ENCODE measurements at places on chromosomes 7 and 10.

GRCh38 chr7:50558294-50559053 lies 6.7 kb downstream of the DDC start:
- no peak for DNase-seq

DNA sequence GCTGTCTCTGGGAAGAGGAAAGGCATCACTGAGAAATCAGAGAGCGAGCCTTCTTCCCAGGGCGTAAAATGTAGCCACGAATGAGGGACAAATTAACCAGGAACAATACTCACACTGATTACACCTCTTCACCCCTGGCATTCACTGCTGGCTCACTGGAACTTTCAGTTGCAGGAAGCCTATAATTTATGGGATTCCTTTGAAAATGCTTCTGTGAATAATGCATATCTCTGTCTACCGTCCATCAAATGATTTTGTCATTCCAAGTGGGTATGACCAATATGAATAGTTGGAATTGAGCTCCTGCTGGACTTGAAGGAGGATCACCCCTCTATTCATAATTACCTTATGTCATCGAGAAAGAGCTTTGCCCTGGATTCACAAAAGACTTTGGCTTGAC lies 360.3 kb upstream of the FZD8 start:
- no peak for DNase-seq

- no peak for DNase-seq
These were observed 8.8 kb downstream of the INPP5F start for GRCh38 chr10:119734396-119735332.

DNA sequence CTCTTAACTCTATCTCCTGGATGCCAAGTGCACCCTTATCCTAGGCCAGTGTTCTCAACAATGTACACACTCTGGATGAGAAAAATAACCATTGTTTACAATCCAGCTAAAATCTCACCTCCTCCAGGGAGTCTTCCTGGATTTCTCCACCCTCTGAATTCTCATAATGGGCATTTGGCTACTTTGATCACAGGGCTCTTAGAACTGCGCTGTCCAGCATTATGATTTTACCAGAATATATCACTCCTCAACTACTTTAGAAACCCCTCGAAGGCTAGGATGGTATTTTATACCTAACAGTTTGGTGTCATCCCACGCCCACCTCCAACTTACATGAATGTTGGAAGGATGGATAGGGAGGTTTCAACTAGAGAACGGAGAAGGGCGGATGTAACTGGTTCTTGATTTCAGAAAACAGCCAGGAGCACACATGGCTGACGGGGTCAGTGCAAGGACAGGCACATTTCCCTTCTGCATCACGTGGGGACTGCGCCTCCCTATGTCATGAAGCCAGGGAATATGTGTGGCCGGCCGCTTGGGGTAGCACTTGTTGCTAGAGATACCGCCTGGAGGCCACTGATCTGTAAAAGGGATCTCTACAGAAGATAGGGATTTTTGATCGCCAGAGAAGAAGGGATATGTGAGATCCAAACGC lies 1.2 kb upstream of the ATP6V0E2 start:
- peak; percentile 87 for DNase-seq

DNA sequence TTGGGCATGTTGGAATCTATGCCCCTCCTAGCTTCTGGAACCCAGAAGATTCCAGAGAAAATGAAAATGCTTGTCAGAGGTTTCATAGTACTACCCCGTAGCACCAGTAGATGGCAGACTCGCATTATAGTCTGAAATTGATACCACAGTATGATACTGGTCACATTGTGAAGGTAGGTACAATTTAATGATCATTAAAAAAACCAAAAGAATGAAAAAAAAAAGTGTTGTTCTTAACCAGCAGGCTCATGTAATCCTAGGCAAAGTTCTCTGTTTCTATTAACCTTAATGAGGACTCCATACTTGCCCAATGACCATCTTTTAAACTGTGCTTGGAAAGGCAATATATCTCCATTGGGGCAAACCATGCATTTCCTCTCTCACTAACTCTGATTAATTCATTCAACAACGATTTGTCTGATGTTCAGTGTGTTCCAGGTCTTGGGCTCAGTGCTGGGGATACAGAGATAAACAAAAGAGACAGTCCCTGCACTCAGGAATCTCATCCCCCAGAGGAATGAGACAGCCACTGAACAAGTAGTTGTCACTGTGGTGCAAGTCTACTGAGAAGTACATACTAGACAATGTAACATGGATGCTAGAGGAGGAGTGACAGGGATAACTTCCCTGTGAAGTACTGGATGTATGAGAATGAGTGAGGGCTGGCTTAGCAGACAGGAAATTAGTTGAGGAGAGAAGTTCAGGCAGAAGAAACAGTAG lies 223.5 kb upstream of the PHYHIPL start:
- DNase-seq, result peak; percentile 69

- no peak for DNase-seq
These were observed 101.5 kb downstream of the STK31 start for GRCh38 chr7:23811540-23811939.

DNA sequence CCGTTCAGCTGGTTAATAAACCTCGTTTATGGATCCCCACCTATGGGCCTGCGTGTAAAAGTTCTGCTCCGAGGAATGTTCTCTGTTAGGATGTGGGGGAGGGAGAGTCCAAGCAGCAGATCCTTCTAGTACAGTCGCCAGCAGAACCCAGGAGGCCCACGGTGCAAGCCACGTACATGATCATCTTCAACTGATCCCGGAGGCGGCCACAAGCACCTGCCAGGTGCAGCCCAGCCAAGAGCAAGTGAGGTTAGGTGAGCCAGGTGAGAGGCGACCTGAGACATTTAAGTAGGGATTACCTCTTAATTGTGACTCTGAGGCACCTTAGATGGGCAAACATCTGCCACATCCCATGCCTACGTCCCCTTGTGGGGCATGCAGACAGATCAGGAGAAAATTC lies 18.0 kb upstream of the FGFR2 start:
- DNase-seq, result no peak

GRCh38 chr10:11046776-11047160 lies 29.1 kb downstream of the CELF2 start:
- no peak for DNase-seq

GRCh38 chr7:155948845-155949244 lies 136.6 kb upstream of the SHH start:
- no peak for DNase-seq

GRCh38 chr7:113548137-113548536 lies 370.7 kb downstream of the PPP1R3A start:
- no peak for DNase-seq

- DNase-seq, result no peak
These were observed 87.1 kb downstream of the FZD1 start for GRCh38 chr7:91351374-91351773.

Data from cerebellar cortex (tissue), 1 donor.